Activated CD4-positive, alpha-beta T cell treated with anti-CD3 and anti-CD28 coated beads, Interleukin-2, amount 10 ng/mL, durations not matched to agents 7 days and 5 days (primary cell): ENCODE measurements at places on chromosomes 6 and 20. TPM values are rescaled to one million over a fixed set of nuclear protein-coding genes. Genes with fewer than 3 reads are reported as not detected.
A peak's percentile ranks its signal among the peaks of the same experiment; 100 is the strongest.

DNA sequence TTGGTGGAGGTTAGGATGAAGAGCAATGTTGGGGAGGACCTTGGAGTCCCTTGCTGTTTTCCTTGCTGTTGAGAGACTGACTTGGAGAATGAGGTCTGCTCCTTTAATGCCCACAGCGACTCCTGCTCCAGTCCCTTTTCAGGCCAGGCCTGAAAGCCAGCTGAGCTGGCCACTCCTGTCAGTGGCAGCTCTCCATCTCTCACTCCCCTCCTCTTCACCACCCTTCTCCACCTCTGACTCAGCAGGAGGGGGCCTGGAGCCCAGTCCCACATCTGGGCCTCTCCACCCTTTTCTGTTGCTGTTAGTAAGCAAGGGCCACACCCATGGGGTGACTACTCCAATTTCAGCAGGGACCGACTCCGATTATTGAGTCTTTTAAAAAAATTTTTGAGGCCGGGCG is 2.2 kb downstream of the SNX21 start:
- no peak for DNase-seq
- peaks cover 11% of the 10 kb centered on the region for H3K4me1 ChIP-seq
- no peaks in the 10 kb centered on the region for H3K27me3 ChIP-seq
- H3K4me3 ChIP-seq, result no peak overlapping the region

DNA sequence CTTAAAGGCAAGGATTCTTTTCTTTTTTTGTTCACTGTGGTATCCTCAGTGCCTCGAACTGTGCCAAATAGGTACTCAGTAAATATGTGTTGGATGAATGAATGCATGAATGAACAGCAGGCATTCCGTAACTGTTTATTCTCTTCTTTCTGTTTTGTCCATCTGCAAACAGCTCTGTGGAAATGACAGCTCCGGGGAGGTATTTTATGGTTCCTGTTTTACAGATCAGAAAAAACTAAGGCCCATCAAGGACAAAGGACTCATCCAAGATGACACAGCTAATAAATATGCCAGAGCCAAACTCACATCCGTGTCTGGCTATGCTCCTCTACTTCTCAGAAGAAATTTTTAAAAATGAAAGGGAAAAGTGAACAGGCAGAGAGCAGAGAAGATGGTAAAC is 21.0 kb downstream of the JPH2 start:
- no peak overlapping the region for H3K27ac ChIP-seq
- H3K4me1 ChIP-seq, result no peaks in the 10 kb centered on the region
- no peak overlapping the region for H3K4me3 ChIP-seq
- no peaks in the 10 kb centered on the region for H3K36me3 ChIP-seq

GRCh38 chr6:13407709-13408695 is 79.4 kb downstream of the GFOD1 start:
- H3K4me3 ChIP-seq, result no peak overlapping the region
- no peaks in the 10 kb centered on the region for H3K4me1 ChIP-seq
- no peaks in the 10 kb centered on the region for H3K36me3 ChIP-seq
- no peak overlapping the region for H3K27ac ChIP-seq
- H3K27me3 ChIP-seq, result no peaks in the 10 kb centered on the region

DNA sequence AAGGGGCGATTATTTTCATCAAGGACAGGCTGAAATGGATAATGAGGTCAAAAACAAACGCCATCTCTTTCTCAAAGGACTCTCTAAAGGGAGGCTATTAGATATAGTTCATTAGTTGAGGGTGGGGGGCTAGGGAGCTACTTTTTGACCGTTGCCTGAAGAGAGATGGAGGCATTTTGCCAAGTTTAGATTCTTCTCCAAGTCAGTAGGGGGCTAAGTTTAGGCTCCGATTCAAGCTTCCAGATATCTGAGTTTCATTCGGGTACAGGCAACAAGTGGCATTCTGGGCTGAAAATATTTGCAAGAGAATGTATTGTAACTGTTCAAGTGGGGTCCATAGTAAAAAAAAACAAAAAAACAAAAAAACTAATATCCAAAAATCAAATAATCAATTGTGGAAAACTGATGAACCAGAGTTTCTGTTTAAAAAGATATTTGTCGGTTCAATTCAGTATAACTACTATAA is 43.4 kb upstream of the PIM1 start:
- no peak for DNase-seq
- peaks cover 4% of the 10 kb centered on the region for H3K27me3 ChIP-seq
- no peaks in the 10 kb centered on the region for H3K36me3 ChIP-seq
- peaks cover 8% of the 10 kb centered on the region for H3K4me1 ChIP-seq
- no peak overlapping the region for H3K27ac ChIP-seq

DNA sequence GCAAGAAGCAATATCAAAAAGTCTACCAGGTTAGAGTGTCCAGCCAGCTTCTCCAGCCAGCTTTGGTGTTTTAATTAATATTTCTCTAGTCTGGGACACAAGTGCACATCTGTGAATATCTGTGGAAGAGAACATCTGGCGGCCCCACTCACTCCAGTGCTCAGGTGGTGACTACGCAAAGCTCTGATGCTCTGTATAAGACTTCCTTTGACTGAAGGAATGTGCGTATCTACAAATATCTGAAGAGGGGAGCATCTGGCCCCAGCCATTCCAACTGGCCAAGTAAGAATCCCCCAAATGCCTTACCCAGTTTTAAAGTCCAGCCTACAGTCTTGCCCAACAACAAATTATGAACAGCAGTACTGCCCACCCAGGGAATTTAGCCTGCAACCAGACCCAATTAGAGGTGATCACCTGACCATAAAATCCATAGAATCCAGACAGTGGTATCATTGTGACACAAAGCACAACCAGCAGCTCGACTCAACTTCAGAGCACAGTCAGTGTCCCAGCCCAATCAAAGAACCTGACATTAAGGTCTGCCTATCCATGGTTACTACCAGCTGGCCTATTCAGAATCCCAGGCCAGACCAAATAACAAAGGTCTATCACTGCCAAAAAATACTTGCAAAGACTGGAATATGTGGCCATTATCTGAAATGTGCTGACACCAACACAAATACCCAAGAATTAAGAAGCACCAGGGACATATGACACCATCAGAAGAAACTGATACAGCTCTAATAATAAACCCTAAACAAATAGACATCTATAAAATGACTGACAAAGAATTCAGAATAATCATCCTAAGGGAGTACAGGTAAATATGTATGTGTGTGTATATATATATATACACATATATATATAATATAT is 76.1 kb upstream of the MANEA start:
- H3K27me3 ChIP-seq, result no peaks in the 10 kb centered on the region
- DNase-seq, result no peak
- no peak overlapping the region for H3K27ac ChIP-seq
- H3K36me3 ChIP-seq, result no peaks in the 10 kb centered on the region
- H3K4me3 ChIP-seq, result no peak overlapping the region

GRCh38 chr20:11912013-11912658 is 5.6 kb upstream of the BTBD3 start:
- H3K4me1 ChIP-seq, result peaks cover 5% of the 10 kb centered on the region
- no peaks in the 10 kb centered on the region for H3K27me3 ChIP-seq
- no peak overlapping the region for H3K4me3 ChIP-seq
- H3K36me3 ChIP-seq, result no peaks in the 10 kb centered on the region
- H3K27ac ChIP-seq, result no peak overlapping the region

GRCh38 chr6:78832091-78832808 is 35.1 kb upstream of the IRAK1BP1 start:
- no peak for DNase-seq
- no peaks in the 10 kb centered on the region for H3K4me1 ChIP-seq
- no peaks in the 10 kb centered on the region for H3K36me3 ChIP-seq
- no peak overlapping the region for H3K4me3 ChIP-seq
- peaks cover 11% of the 10 kb centered on the region for H3K27me3 ChIP-seq

DNA sequence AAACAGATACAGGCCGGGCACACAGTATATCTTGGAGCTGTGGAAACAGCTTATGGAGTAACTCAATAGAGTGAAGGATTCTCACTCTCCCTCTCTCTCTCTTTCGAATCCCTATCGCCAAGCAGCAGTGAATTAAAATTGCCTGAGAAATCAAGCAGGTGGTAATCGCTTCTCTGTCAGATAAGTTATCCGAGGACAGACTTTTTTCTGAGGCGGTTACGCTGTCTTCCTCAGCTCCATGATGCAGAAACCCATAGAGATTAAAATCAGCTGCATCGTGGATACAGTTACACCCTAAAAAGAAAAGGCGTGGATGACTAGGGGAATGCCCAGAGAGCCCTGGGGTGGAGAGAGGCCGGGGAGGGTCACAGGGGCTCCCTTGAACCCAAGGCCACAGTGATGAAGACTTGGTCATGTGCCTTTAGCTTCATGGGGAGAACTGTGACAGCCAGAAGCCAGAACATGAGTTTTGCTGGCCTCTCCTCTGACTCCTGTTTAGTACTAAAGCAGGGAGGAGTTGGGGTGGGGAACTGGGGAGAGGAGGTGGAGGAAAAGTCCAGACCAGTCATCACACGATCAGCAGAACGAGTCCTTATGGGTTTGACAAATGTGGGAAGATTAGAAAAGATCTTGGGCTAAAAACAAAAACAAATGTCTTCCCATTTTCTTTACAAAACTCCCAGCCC is 138.8 kb upstream of the JARID2 start:
- H3K27ac ChIP-seq, result no peak overlapping the region
- peaks cover 1% of the 10 kb centered on the region for H3K36me3 ChIP-seq
- H3K27me3 ChIP-seq, result no peaks in the 10 kb centered on the region
- peaks cover 5% of the 10 kb centered on the region for H3K4me1 ChIP-seq
- DNase-seq, result no peak

Gene PHF1
- total RNA-seq, result 34.2 TPM

GRCh38 chr6:10248378-10248843 is 166.5 kb downstream of the TFAP2A start:
- DNase-seq, result no peak
- H3K4me3 ChIP-seq, result no peak overlapping the region
- H3K27me3 ChIP-seq, result no peaks in the 10 kb centered on the region
- H3K27ac ChIP-seq, result no peak overlapping the region

- no peak overlapping the region for H3K27ac ChIP-seq
- H3K36me3 ChIP-seq, result no peaks in the 10 kb centered on the region
- H3K27me3 ChIP-seq, result no peaks in the 10 kb centered on the region
- no peak for DNase-seq
- H3K4me1 ChIP-seq, result no peaks in the 10 kb centered on the region
These were observed 185.0 kb downstream of the CENPW start for GRCh38 chr6:126524811-126525326.

Gene APOM
- total RNA-seq, result 4.5 TPM

DNA sequence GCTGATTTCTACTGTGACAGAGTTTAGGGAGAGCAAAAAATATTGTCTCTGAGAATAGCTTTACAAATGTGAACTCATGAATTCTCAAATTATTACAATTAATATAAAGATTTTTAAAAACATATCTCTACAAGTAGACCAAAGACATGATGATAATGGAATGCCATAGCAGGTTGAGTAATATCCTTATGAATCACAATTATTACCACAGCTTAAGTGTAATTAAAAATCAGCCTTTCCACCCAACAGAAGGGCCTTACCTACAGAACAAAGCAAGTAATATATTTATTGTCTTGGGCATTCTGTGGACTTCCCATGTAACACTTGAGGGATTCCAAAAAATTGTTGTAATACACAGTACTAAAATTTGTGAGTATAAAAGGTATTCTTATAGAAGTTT is 1099.6 kb upstream of the GJE1 start:
- no peaks in the 10 kb centered on the region for H3K36me3 ChIP-seq
- H3K27ac ChIP-seq, result no peak overlapping the region
- H3K4me1 ChIP-seq, result no peaks in the 10 kb centered on the region
- no peaks in the 10 kb centered on the region for H3K27me3 ChIP-seq
- no peak for DNase-seq

- H3K36me3 ChIP-seq, result no peaks in the 10 kb centered on the region
- H3K27ac ChIP-seq, result no peak overlapping the region
- no peaks in the 10 kb centered on the region for H3K4me1 ChIP-seq
- H3K27me3 ChIP-seq, result no peaks in the 10 kb centered on the region
These were observed 695.8 kb upstream of the MMS22L start for GRCh38 chr6:97978855-97979271.

DNA sequence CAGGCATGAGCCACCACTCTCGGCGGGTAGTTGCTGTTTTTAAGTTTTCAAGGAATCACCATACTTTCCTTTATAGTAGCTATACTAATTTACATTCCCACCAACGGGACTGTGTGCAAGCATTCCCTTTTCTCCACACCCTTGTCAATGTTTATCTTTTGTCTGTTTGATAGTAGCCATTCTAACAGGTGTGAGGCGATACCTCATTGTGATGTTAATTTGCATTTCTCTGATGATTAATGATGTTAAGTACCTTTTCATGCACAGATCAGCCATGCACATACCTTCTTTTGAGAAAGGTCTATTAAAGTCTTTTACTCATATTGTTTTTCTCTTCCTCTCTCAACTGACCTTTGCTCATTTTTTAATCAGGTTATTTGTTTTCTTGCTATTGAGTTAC is 43.0 kb upstream of the CCND3 start:
- no peak overlapping the region for H3K27ac ChIP-seq
- H3K4me1 ChIP-seq, result peaks cover 41% of the 10 kb centered on the region
- no peaks in the 10 kb centered on the region for H3K27me3 ChIP-seq
- no peak for DNase-seq
- peaks cover 19% of the 10 kb centered on the region for H3K36me3 ChIP-seq

Gene NKAIN4
- not detected for total RNA-seq

Gene WFDC5
- not detected for total RNA-seq

- peaks cover 35% of the 10 kb centered on the region for H3K4me1 ChIP-seq
- peak; percentile 72 for DNase-seq
- peaks cover 15% of the 10 kb centered on the region for H3K36me3 ChIP-seq
These were observed 1.0 kb upstream of the PCIF1 start for GRCh38 chr20:45933266-45934045.

DNA sequence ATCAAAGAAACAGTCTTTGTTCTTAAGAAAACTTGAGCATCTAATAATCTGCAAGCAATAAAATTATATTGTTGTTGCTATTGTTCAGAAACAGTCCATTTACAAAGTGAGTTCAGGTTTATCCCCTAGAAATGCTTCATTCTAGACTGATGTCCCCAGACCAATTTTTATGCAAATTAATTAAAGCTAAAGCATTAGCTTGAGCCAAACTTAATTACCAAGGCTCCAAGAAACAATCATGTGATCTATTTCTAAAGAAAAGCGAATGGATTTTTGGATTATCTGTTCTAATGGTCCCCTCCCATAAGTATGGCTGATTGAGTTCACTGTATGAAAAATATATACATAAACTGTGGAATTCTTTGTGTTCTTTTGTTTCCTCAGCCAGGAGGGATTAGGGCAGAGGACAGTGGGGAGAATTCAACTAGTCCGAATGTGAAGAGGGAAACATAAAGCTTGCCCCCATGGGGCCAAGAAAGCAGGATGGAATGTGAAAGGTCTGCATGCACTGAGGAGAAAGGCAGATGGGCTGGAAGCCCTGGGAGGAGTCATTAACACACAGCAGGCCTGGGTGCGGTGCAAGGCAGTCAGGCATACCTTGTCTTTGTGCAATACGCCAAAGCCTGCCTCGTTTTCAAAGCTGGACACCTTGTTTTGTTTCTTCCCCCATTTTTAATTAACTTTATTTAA is 597.1 kb downstream of the KIF16B start:
- H3K4me1 ChIP-seq, result no peaks in the 10 kb centered on the region
- no peak overlapping the region for H3K27ac ChIP-seq
- DNase-seq, result no peak
- no peaks in the 10 kb centered on the region for H3K36me3 ChIP-seq

DNA sequence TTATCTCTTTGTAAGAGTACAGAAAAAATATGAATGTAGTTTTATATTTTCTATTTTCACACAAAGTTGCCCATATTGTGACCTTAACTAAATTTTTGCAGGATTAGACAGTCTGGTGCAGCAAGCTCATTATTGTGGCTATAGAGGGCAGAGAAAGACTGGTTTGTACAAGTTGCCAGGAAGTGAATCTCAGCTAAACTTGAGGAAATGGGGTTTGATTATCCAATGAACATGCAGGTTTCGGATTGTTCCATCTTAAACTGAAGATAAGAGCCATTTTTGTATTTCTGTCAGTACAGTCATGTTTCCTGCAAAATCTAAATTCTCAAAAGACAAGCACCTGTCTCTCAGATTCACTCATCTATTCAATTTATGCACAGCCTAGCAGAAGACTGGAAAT is 390.9 kb downstream of the MMUT start:
- H3K36me3 ChIP-seq, result no peaks in the 10 kb centered on the region
- no peak overlapping the region for H3K27ac ChIP-seq
- H3K4me3 ChIP-seq, result no peak overlapping the region
- DNase-seq, result no peak
- no peaks in the 10 kb centered on the region for H3K27me3 ChIP-seq

Gene PTPN1
- total RNA-seq, result 66.4 TPM
